Kasumi-1 (cell line): ENCODE measurements at places on chromosomes 4 and X.

DNA sequence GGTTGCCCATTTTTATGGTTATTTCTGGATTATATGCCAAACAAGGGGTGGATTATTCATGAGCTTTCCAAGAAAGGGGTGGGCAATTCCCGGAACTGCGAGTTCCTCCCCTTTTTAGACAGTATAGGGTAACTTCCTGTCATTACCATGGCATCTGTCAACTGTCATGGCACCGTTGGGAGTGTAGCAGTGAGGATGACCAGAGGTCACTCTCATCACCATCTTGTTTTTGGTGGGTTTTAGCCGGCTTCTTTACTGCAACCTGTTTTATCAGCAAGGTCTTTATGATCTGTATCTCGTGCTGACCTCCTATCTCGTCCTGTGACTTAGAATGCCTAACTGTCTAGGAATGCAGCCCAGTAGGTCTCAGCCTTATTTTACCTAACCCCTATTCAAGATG is 57.6 kb downstream of the SH3KBP1 start:
- no peak for DNase-seq

- DNase-seq = no peak
Observed at GRCh38 chr4:144104509-144105130, 35.9 kb downstream of the GYPA start.

- no peak for DNase-seq
Observed at GRCh38 chrX:14228611-14229010, 198.9 kb upstream of the GEMIN8 start.

DNA sequence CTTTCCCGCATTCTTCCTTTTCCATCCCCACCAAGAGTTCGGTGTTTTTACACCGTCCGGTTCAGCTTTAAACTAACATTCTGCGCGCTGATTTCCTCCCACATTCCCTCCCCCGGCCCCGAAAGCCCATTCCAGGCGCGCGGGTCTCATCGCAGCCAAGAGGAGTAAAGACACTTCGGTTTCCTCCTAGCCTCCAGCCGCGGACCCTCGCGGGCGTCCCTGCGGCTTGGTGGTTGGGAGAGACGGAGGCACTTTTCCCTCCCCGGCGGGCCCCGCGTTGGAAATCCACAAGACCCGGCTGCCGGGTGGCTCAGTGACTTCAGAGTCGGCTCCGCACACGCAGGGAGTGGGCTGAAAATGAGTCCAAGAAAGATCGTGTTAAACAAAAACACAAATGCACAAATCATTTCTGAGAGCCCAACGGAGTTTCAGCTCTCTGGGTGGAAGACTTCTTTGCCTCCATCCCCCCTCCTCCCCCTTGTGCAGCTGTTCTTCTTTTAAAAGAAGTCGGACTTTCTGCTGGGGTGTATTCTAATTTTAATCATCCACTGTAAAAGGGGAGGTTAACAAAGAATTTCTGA is 2.0 kb upstream of the ARX start:
- no peak for DNase-seq

- peak; percentile 60 for DNase-seq
Observed at GRCh38 chr4:7964890-7965662, 25.4 kb upstream of the AFAP1 start.

DNA sequence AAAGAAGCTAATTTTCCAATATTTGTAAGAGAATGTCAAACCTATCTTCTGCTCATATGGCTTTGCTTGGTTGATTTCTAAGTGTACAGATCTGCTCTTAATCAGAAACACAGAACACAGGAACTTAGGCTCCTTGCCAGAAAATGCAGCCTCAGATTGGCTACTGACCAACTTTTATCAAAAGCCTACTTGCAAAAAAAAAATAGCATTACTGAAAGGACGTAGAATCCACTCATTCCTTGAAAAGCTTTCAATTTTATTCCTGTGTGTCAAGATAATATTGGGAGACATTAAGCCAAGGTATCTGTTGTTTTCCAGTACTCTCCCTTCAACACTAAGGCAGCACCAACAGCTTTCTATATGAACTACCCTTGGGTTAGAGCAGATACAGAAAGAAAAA is 127.6 kb upstream of the INTU start:
- DNase-seq = peak; percentile 4

GRCh38 chr4:106284227-106284626 is 31.8 kb downstream of the TBCK start:
- DNase-seq = no peak

DNA sequence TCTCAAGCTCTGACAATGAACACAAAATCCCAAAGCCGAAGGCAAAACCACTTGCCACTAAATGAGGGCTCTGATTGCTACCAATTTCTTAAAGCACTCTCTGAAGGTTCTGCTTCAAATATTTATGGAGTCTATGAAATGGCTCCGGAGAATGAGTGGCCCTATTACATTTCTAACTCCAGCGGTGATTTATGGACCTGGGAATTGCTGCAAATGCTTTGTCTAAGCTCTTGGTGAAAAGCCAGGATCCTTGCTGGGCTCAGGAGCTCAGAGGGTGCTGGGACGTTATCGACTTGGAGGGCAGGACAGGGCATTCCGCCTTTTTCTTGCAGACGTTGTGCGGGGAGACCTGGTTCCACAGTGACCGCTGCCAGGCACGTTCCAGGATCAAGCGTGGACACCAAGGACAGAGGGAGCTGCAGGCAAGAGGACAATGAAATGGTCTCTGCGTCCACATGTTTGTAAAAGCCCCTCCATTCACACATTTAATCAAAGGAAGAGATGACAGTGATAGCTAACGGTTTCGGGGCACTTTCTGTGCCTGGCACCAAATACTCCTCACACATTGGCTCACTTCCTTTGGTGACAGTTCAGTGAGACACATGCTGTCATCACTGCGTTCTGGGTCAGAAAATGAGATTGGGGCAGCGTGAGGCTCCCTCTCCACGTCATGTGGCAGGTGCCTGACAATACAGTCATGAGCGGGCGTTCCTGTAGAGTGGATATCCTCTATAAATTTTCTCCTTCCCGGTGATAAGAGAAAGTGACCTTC is 58.8 kb downstream of the C4orf50 start:
- DNase-seq = no peak

GRCh38 chr4:162684371-162684700 is 482.4 kb downstream of the NAF1 start:
- DNase-seq = no peak

DNA sequence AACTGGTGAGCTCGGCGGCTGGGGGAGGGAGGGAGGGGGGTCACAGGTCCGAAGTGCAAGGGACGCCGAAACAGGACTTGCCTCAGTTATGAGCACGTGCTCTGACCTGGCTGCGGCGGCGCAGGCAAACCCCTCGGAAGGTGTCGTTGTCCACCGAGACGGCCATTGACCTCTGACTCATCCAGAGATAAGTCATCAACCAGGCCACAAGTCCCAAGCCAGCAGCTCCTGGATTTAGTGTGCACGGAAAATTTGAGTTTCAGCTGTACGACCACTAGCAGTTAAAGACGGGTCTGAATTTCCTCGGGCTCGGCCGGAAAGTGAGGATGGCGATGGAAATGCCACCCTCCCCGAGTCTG is 674 bp downstream of the SH3D19 start:
- no peak for DNase-seq

DNA sequence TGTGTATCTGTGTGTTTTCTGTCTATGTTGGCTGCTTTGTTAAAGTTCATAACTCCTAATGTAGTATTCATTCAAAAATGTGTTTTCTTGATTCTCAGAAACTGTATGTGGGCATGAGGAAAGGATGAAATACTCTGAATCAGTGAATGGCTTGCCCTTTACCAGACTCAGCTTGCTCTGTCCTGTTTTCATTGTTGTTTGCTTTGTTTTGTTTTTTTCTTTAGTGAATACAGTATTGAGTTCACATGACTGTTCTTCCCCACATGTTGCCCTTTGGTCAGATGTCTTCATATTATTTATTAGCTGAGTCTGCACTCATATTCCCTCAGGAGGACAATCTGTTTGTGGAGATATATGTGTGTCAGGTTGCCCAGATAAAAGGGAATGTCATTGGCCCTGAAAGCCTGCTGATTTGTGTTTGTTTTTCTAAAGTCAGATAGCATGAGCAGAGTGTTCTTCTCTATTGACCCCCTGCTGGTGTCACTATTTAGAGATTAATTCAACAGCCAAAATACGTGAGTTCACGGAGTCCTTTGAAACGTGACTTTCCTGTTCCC is 1184.4 kb downstream of the RPA4 start:
- no peak for DNase-seq

GRCh38 chr4:6494431-6495295 is 22.2 kb upstream of the PPP2R2C start:
- DNase-seq = no peak

DNA sequence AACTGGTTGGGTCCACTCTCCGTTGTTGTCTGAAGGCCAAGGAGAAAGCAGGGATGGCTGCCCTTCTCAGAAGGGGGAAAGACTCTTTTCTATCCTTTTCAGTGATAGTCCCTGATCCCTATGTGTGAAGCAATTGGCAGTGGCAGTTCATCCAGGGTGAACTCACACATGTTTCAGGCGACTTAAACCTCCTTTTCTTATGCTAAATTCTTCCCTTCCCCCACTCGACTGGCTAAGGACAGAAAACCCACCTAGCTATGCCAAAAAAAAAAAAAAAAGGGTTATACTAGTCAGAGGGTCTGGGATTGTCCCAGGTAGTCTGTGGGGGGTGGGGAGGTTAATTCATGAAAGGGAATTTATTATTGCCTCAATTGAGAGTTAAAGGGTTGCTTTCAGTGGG is 12.2 kb upstream of the ZNF280C start:
- DNase-seq = no peak

- DNase-seq = no peak
Observed at GRCh38 chr4:184386271-184386781, 88.0 kb downstream of the IRF2 start.
